ENCODE measurements at places on chromosomes 1 and 21.

GRCh38 chr1:7426780-7427604 is 344.1 kb upstream of the VAMP3 start:
- DNase-seq, result peak; percentile 22

- DNase-seq, result no peak
Observed at GRCh38 chr1:182185136-182185535, 123.6 kb upstream of the ZNF648 start.

DNA sequence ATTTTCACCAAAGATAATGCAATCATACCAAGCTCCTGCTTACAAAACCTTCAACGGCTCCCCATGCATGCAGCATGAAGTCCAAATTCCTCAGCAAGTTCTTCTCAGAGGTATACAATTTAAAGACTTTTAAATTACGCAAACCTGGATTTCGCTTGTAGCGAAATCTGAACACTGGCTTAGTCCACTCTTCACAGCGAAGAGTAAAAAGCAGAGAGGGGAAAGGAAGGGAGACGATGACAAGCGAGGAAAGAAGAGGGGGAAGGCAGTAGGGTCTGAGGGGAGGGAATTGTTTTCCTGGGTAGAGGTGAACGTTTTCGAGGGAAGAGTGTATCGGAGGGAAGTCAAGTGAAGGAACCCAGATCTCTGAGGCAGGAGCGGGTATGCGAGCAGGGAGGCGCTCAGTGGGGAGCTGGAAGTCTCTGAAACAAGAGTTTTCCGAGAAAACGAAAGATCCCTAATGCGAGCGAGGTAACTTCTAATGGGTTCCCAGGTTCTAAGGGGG is 790 bp downstream of the TESK2 start:
- DNase-seq, result no peak

GRCh38 chr1:6866825-6867224 is 81.6 kb downstream of the CAMTA1 start:
- no peak for DNase-seq

DNA sequence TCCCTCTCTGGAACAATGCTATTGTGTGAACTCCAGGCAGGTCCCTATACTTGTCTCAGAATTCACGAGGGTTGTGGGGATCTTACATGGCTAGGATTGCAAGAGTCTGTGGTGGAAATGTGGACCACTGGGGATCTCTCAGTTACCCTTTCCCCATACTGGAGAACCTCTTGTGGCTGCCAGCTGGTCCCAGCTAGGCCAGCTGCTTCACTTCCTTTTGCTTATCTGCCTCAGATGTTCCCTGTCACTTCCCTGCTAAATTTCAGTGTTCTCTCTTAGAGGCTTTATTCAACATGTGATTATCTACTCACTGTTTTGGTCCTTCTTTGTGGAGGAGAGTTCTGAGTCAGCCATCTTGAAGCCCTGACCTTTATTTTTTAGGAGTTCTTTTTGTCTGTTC is 75.9 kb upstream of the SAMD13 start:
- no peak for DNase-seq

DNA sequence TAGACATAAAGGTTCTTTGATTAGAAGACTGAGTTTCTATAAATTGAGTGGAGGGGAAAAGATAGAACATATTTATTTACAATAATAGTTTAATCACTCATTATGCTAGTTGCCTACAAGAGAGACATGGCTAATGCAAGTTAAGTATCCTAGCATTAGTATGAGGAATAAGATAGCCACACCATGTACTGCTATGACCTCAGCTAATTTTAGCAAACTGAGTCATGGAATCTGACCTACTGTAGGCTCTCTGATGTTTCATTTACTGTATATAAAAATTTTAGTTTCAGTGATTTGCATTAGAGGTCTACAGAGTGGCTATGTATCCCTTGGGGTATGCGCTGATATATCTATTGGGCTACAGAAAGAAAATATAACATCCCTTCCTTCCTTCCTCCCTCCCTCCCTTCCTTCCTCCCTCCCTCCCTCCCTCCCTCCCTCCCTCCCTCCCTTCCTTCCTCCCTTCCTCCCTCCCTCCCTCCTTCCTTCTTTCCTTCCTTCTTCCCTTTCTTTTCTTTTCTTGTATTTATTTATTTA is 5.8 kb downstream of the AGL start:
- DNase-seq, result no peak

GRCh38 chr1:244341455-244342450 is 110.0 kb downstream of the ADSS2 start:
- DNase-seq, result no peak

GRCh38 chr21:26448751-26449150 is 124.3 kb downstream of the CYYR1 start:
- no peak for DNase-seq

DNA sequence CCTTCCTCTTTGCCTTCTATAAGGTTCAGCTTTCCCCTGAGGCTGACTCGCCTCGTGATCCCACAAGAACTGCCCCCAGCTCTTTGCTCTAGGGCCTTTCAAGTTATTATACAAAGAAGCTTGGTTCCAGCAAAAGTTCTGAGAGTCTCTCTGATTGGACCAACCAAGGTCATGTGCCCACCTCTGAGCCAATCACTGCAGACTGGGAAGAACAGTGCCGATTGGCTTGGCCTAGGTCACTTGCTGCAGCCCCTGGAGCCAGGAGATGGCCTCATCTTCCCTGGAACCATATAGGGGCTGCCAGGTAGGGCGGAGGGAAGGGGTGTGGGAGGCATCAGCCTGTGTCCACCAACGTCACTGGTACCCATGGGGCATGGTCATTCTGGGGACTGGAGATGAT is 22.8 kb downstream of the TAS1R2 start:
- no peak for DNase-seq

GRCh38 chr1:156844102-156844501 is 14.8 kb downstream of the INSRR start:
- DNase-seq, result no peak

DNA sequence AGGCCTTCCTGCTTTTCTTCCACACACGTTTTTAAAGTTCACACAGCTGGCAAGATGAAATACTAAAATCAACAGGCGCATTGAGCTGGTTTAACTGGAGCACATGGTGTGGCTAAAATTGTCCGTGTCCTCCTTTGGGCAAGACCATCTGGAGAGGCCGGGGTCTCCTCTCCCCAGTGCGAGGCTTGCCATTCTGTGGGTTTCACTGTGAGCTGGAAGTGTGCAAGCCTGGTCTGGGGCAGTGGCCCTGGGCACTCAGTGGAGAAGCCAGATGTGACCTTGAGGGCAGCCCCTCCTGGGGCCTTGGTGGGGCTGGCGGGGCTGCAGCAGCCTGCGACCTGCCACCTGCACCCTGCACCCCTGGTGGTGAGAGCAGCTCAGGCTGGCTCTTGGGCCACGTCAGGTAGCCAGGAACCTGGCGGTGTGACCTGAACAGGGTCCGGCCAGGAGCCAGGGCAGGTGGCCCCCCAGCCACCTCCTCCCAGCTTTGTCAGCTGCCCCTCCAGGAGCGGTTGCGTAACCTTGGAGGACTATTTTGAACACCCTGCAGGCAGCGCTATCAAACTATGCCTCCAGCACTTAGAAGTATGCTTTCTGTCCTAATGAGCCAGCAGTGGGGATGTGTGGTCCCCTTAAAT is 52.4 kb downstream of the SLC37A1 start:
- no peak for DNase-seq

GRCh38 chr1:29218223-29218622 is 12.5 kb downstream of the MECR start:
- no peak for DNase-seq

- no peak for DNase-seq
Observed at GRCh38 chr1:226991920-226992319, 51.8 kb downstream of the COQ8A start.
